IPS DF 6.9 (cell line): ENCODE measurements at places on chromosomes 2 and 18.

DNA sequence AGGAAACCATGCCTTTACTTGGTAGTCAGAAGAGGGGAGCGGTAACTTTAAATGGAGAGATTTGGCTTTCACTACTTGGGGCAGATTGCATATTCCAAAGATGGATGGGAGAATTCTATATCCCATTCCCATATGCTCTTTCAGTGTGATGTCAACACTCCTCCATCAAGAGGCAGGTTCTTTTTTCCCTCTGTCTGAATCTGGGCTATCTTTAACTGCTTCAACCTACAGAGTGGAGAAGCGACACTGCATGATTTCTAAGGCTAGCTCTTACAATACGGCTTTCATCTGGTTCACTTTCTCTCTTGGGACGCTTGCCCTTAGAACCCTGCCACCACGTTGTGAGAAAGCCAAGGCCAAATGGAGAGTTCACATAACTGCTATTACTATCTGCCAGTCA is 34.4 kb downstream of the SKA1 start:
- H3K36me3 ChIP-seq: no peaks in the 10 kb centered on the region
- DNase-seq: no peak
- H3K4me1 ChIP-seq: peaks cover 2% of the 10 kb centered on the region; the same call in 1 of the 2 replicates
- no peaks in the 10 kb centered on the region for H3K27me3 ChIP-seq
- no peak overlapping the region for H3K27ac ChIP-seq

DNA sequence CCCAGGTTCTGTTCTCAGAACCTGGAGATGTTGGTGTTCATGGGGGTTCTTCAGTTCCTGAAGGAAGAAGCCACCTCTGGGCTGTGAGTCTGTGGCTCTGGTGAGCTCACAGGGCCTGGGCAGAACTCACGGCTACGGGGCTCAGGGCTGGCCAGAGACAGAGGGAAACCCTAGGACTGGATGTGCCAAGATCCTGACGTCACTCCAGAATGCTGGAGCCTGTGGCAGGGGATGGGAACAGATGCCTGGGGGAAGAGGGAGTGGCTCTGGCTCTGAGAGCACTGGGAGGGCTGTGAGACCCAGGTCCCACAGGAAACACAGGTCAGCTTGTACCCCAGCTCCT is at the start of gene OTOF:
Gene OTOF (minus strand): TSS at position 214 of the 343 bp plus-strand sequence.
- no peaks in the 10 kb centered on the region; the same call in 1 of the 2 replicates for H3K36me3 ChIP-seq
- peaks cover 2% of the 10 kb centered on the region; the same call in 1 of the 2 replicates for H3K4me1 ChIP-seq
- no peak for DNase-seq
- no peak within 1 kb of the TSS for H3K27ac ChIP-seq
- no peak within 1 kb of the TSS for H3K4me3 ChIP-seq
- no peaks in the 10 kb centered on the region for H3K27me3 ChIP-seq

- no peaks in the 10 kb centered on the region for H3K27me3 ChIP-seq
- DNase-seq: no peak
- no peaks in the 10 kb centered on the region for H3K4me1 ChIP-seq
- H3K27ac ChIP-seq: no peak overlapping the region
- peaks cover 3% of the 10 kb centered on the region for H3K36me3 ChIP-seq
Observed at GRCh38 chr18:36108196-36108595, 20.9 kb downstream of the SLC39A6 start.

DNA sequence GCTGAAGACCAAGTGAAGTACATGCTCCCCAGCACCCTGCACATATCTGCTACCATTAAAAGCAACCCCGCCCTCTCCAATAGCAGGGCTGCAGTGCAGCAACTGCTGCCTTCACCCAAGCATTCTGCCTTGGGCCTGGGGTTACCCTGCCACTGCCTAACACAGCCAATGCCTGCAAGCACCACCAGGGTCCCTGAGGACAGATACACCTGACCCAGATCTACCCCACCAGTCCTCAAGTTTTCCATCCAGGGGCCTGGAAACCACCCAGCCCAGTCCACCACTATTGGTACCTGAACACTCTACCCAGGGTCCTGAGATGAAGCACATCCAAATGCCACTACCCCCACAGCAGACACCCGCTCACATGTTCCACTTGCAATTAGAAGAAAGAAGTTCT is 181.1 kb upstream of the RBBP8 start:
- no peak overlapping the region for H3K27ac ChIP-seq
- H3K27me3 ChIP-seq: no peaks in the 10 kb centered on the region
- no peaks in the 10 kb centered on the region for H3K4me1 ChIP-seq

- DNase-seq: no peak
- H3K27ac ChIP-seq: no peak overlapping the region
- no peaks in the 10 kb centered on the region for H3K36me3 ChIP-seq
- H3K27me3 ChIP-seq: no peaks in the 10 kb centered on the region
- no peak overlapping the region for H3K4me3 ChIP-seq
Observed at GRCh38 chr2:199552141-199552540, 94.4 kb upstream of the SATB2 start.
